Activated T-helper 1 cell treated with Interleukin-2 at 50 U/mL for 16 hours (primary cell): ENCODE measurements at places on chromosomes 2 and 18.
A peak's percentile ranks its signal among the peaks of the same experiment; 100 is the strongest.

DNA sequence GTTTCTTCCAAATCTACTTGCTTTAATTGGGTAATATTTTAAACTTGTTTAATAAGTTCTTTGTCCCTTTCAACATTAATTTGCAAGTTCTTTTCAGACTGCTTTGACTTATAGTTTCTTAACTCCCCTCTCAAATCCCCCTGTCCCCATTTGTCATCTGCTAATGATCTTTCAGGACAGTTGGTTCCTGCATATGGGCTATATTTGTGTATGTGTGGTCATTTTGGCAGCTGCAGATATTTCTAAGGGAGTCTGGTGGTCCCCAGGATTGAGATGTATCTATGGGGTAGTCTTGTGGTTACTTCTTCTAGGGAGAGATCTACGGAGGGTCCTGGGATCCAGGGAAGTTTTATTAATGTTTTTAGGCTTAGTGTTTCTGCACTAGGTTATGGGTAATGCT lies 120.6 kb upstream of the SP3 start:
- DNase-seq: no peak

DNA sequence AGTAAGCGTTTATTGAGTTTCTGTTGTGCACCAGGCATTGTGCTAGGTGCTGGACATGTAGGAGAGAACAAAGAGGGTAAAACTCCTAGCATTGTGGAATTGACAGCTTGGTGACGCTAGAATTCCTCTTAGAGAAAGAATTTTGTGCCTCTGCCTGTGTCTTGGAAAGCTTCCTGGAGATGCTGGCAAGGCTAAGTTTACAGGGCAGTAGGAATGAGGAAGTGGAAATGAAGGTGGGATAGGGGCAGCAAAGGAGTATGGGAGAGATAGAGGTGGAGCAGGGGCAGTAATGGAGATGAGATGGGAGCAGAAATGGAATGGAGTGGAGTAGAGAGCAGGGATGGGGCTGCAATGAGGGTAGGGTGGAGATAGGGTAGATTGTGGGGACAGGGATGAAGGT lies 29.8 kb downstream of the GPR39 start:
- no peak for DNase-seq

- DNase-seq: no peak
These were observed 369.8 kb downstream of the ARHGAP15 start for GRCh38 chr2:143499061-143499460.

GRCh38 chr2:220077488-220077887 lies 450.1 kb downstream of the SLC4A3 start:
- DNase-seq: no peak

DNA sequence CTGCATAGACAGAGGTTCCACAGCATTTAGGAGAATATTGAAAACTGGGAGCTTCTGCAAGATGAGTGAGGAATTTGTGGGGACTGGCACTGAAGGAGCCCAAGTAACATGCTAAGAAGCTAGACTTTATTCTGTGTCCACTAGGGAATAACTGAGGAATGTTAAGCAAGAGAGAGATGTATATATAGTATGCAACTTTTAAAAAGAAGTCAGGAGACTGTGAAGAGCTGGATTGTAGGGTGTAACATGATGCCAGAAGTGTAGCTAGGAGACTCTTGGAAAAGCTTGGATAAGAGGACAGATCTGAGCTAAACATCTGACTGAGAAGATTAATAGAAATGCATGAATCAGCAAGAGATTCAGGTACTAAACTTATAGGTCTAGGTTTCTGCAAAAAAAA lies 270.6 kb upstream of the MMADHC start:
- no peak for DNase-seq

- DNase-seq: no peak
These were observed 135.0 kb upstream of the RIOK3 start for GRCh38 chr18:23317975-23318675.

DNA sequence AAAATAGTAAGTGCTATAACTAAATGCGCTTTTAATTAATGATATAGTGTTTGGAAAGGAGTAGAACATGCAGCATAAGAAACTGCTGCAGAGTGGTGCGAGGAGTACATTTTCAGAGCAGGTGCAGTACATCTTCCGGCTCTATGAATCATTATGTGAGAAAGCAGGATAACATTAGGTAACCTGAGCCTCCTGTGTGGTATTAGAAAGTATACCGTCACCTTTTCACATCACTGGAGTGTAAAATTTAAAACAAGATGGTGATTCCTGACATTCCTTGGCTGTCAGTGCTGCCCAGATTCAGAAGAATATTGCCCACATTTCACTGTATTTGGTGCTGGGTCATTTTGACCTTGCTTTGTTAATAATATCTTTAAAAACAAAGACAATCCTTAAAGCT lies 7.8 kb upstream of the DYNC2LI1 start:
- no peak for DNase-seq

GRCh38 chr2:2749206-2749598 lies 418.1 kb upstream of the MYT1L start:
- DNase-seq: no peak

- no peak for DNase-seq
These were observed 21.6 kb downstream of the ATG16L1 start for GRCh38 chr2:233273120-233273519.

- DNase-seq: no peak
These were observed 2.1 kb upstream of the TCF7L1 start for GRCh38 chr2:85131116-85131515.

DNA sequence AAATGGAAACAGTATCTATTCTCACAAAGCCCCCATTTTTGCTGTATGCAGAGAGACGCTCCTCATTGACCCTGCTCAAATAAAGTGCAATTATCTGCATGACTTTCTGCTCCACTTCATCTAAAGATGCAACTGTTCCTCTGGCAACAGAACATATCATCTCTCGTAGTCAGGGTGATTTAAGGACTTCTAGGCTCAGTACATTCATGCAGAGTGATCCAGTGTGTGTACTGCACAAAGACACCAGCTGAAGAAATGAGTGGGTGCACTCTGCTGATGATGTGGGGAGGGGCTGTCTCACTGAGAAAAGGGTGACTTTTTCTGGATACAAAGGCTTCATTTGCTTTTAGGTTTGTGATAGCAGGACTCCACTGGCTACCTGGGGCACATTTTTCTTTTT lies 355.2 kb downstream of the GALNT13 start:
- no peak for DNase-seq

DNA sequence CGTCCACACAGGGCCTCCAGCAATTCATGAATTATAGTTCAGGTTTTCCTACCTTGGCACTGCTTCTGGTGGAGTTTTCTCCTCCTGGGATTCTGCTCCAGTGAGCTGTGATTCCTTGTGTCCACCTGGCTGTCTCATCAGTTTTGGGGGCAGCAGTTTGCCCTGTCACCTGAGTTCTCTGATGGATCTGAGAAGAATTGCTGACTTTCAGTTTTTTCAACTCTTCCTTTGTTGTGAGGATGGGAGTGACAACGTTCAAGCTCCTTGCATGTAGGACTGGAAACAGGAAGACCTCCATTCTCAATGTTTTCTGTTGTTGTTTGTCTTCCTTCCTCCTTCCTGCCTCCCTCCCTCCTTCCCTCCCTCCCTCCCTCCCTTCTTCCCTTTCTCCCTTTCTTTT lies 359.0 kb downstream of the TSN start:
- DNase-seq: no peak

DNA sequence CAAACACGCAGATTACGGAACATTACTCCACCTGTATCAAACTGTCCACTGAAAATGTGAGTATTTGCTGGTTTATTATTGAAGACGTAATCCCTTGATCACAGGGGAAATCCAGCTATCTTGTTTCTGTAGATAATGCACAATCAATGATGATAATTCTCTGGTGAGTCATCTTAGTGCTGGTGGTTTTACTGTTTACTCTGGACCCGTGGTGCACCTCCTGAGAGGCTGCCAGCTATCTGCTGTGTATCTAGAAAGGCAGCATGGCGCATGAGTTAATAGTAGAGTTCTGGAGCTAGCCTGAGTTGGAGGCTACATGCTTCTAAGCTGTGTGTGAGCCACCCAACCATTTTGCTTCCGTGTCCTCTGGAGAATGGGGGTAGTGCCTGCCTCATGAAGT lies 6.5 kb downstream of the NCAPH start:
- peak; percentile 26 for DNase-seq

DNA sequence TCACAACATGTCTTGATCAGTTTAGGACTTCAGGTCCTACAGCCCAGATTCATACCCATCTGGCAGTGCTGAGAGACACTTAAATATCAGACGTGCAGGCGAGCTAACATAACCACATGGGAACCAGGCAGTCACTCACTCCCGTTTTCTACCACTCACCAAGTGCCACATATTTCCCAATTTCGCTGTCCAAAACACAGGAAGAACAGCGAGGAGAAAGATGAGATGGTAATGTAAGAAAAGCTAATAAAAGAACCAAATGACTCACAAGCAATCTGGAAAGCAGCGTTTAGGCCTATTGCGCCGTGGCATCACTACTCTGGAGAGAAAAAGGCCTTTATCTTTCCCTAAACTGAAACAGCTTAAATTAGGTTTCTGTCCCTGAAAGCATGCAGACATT lies 647.8 kb upstream of the SLC39A10 start:
- no peak for DNase-seq

DNA sequence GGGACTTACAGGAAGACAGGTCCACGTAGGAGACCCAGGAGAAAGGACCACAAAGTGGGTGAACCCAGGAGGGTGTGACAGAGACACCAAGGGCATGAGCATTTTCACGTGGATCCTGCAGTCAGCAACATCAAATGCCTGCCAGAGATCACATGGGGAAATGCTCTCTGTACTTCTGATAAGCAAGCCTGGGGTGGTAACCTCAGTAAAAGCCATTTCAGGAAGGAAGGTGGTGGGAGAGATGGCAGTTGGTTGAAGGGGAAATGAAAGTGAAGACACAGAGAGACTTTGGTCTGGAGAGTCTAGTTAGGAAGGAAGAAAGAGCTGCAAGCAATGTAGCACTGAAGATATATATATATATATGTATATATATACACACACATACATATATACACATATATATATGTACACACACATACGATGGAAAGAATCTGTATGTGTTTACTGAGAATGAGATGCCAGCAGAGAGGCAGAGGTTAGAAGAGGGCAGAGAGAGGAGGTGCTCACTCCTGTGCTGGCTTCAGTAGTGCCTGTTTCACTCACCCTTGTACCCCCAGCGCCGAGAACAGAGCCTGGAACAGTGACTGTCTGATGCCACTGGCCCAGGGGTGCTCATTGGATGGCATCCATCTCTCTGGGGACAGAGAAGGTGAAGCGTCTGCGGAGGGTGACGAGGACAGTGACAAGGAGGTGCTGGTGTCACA lies 314.9 kb downstream of the AFF3 start:
- DNase-seq: no peak

- DNase-seq: no peak
These were observed 972 bp downstream of the IL1R1 start for GRCh38 chr2:102143450-102143985.

DNA sequence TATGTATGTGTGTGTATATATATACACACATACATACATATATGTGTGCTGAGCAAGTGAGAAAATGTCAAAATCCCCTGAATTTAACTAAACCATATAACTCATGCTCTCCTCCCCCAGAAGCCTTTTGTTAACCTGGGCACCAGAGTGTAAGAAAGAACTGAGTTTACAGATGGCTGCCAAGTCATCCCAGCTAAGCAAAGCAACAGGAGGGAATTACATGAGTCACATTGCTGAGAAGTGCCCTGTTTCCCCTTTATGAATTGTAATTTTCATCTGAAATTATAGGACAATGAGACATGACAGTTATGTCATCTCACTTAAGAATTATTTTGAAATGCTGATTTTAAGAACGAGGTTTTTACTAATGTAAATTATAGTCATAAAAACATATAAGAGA lies 29.9 kb downstream of the SCN7A start:
- DNase-seq: no peak

DNA sequence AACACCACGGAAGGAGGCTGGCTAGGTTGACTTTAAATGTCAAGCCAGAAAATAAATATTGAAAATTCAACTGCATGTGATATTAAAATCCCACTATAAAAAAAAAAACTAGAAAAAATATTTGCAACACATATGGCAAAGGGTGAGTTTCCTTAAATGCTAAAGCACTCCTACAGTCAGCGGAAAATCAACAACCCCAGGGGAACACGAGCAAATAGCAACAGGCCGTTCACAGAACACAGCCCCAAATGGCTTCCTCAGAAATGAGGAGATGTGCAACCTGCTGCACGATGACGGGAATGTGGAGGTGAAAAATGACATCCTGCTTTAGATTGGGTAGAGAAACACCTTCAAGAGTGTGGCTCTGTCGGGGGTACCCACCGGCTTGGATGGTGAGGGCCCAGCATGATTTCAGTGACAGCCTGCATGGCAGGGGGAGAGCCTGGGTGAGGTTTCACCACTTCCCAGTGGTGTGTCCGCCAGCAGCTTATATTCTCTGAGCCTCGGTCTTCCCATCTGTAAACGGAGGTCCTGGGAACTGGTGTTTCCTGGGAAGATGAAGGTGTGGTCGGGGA lies 157.9 kb upstream of the GLI2 start:
- no peak for DNase-seq

DNA sequence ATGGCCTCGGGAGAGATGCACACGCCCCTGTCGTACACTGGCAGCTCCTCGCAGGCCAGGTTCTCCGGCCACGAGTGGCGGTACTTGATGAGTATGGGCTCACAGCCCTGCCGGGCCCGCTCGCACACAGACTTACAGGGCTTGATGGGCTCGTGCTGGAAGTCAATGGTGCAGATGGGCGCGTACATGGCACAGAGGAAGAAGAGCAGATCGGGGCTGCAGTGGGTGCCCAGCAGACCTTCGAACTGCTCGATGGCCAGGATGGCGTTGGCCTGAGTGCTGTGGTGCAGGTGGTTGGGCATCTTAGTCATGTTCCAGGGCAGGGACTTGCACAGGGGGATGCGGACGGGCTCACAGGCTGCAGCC lies 359 bp downstream of the FRZB start:
- DNase-seq: no peak

- no peak for DNase-seq
These were observed 12.1 kb downstream of the SPIRE1 start for GRCh38 chr18:12645751-12646203.

- DNase-seq: no peak
These were observed 155.7 kb upstream of the TCF4 start for GRCh38 chr18:55743736-55744135.

DNA sequence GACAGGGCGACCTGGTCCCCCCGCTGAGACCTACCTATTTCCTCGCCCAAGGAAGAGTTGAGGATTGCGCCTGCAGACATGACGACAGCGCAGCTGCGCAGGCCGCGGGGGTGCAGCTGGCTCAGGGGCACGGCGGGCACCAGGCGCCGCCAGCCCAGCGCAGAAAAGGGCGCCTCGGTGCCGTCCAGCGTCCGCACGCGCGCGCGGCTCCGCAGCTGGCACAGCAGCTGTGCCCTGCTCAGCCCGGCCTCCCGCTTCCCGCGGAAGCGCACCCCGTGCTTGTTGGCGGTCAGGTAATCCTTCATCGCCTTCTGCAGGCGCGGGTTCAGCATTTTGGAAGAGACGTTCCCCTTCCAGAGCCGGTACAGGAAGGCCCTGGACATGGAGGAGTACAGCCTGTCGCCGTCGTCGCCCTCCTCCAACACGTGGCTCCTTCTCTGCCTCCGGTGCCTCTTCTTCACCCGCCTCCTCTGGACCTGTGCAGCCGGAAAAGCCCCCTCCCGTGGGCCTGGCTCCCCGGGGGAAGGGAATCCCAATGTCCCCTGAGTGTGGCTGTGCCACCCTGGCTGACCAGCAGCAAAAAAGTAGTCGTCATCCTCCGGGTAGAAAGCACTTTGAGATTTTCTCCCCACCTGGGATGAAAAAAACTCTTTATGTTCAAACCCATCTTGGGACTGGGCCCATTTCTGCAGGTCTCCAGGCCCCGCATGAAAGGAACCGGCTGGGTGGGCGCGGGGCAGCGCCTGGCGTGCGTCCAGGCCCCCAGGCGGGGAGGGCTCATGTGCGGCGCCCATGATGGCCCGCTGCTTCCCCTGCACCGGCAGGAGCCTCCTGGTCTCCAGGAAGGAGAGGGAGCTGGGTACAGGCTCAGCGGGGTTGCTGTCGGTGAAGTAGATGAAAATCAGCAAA lies 42.7 kb downstream of the ST6GAL2 start:
- no peak for DNase-seq
